ENCODE measurements at places on chromosomes 1 and 21. TPM values are rescaled to one million over a fixed set of nuclear protein-coding genes. Genes with fewer than 3 reads are reported as not detected.

GRCh38 chr1:200131551-200132125 lies 104.1 kb downstream of the NR5A2 start:
- DNase-seq, result no peak

DNA sequence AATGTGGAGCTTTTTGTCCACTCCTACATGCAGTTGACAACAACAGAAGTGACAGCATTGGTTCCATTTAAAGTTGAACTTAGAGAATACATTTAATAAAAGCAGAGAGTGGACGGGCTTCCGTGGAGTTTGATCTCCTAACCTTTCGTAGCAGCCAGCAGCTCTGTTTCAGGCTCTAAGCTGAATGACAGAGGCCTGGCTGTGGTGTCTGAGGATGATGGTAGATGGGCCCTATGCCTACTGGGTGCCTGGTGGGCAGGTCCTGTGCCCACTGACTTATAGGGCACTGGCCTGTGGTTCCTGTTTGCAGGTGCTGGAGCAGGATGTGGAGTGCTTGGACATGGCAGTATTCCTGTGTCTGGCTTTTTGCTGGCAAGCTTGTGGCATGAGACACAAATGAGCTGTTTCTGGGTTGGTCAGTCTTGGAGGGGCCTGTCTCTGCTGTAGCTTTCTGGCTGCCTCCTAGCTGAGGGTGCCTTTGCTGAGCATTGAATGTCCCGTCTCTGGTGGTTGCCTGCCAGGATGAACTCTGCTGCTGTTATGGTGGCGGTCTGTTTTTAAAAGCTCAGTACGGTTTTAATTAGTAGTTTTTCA lies 54.6 kb downstream of the PRDM2 start:
- DNase-seq, result peak; percentile 41

- DNase-seq, result no peak
Observed at GRCh38 chr1:204545881-204546280, 29.7 kb downstream of the MDM4 start.

C1orf94 gene
- total RNA-seq, result not detected

Data from thyroid gland (tissue), 4 donors.